Epithelial cell of prostate (primary cell): ENCODE measurements at places on chromosomes 4 and X.

DNA sequence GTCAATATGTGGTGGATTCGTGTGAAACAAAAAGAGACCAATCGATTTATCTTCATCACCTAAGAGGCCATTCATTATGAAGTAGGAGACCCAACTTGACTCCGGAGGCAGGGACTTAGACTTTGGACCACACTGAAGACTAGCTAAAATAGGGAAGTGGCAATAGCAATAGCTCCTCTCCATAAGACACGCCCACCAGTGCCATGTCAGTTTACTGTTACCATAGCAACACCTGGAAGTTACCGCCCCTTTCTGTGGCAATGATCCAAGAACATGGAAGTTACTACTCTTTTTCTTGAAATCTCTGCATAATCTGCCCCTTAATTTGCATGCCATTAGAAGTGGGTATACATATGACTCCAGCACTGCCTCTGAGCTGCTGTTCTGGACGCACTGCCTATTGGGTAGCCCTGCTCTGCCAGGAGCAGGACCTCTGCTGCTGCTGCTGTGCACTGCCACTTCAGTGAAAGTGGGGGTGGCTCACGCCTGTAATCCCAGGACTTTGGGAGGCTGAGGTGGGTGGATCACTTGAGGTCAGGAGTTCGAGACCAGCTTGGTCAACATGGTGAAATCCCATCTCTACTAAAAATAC, 163.2 kb downstream of the PRKX start:
- DNase-seq = no peak

DNA sequence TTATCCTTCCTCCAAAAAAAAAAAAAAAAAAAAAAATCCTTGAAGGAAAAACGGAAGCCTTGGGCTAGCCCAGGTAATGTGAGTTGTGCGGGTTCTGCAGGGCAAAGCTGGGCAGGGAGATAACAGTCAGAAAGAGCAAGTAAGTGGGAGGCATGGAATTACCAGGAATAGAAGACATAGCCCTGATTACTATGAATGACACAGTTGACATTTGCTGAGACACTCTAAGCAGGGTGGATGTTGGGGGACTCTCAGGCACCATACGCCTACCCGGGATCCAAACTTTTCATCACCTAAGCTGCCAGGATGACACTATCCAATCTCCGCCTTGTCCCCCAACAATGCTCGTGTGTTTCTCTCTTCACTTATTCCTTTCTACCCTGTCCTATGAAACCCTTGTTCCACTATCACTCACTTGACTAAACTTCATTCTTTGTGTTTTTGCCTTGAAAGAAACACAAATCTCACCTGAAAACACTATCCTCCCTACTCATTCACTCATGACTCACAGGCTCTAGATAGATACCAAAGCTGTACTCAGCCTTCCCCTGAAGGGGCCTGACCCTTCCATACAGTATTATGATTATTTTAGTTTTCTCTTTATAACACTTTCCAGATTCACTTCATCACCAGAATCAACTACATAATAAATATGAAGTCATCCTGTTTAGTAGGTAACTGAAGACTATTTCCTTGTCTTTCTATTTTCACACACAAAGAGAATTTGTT, 158.4 kb downstream of the INPP4B start:
- no peak for DNase-seq

DNA sequence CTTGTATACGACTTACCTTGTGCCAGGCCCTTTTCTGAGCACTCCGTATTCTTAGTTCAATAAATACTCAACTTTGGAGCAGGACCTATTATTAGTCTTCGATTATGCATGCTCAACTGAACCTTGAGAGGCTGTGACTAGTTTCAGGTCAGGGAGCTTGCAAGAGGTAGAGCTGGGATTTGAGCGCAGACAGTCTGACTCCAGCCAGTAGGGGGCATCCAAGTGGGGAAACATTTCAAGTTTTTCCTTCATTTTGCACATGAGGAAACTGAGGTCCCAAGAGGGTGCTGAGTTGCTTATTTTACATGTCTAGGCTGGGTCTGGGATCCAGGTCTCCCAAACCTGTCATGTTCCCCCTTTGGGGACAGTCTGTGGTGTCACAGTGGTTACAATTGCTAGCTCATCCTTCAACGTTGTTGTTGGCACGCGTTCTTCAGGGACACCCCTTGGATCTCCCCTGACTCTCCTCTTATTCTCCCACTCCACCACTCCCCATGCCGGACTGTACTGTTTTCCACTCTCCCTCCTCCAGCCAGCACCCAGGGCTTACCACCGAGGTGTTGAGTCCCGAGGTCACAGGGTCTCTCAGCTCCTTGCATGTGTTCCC, 6.7 kb upstream of the PRICKLE3 start:
- DNase-seq = no peak

DNA sequence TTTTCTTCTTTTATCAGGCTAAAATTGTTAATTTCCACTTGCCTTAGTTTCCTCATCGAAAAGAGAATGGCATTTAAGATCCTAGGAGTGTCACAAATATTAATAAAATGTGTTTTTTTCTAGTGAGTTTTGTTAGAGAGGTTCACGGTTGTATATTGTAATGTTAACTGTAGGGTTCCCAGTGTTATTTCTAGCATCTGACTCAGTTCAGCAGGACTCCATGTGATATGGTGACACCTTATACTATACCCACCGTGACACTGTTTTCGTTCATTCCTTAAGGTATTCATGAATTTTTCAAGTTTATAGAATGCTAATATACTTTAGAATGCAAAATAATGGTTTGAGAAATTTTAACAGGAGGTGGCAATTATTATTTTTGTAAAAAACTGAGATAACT, 90.2 kb downstream of the NEUROG2 start:
- DNase-seq = no peak

- no peak for DNase-seq
These were observed 34.1 kb upstream of the ASMTL start for GRCh38 chrX:1486749-1487361.
